ENCODE measurements at places on chromosomes 4 and X.

DNA sequence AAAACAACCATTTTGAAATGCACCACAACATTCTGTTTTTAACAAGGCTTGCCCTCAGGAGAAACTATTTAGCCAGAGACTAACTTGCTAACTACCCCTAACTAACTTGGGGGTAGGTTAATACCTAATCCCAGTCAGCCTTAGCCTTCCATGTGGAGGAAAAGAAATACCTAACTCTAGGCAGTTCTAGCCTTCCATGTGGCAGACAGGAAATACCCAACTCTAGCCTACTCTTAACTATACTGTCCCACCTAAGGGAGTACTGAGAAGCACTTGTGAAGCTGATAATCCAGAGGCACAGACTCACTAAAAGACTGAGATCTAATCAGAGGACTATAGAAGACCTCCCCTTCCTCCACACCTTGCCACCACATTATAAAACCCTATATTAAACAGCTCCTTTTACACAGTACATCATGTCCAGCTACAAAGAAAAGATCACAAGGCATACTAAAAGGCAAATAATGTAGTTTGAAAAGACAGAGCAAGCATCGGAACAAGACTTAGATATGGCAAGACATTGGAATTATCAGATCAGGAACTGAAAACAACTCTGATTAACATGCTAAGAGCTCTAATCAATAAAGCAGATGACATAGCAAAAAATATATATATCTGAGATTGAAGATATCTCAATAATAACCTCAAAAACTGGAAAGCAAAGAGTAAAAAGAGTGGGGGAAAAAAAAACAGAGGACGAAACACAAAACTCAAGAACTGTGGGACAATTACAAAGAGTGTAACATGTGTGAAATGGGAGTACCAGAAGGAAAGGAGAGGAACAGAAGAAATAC is 52.2 kb downstream of the FRYL start:
- no peak for DNase-seq

GRCh38 chr4:88204882-88205281 is 46.4 kb upstream of the ABCG2 start:
- no peak for DNase-seq

DNA sequence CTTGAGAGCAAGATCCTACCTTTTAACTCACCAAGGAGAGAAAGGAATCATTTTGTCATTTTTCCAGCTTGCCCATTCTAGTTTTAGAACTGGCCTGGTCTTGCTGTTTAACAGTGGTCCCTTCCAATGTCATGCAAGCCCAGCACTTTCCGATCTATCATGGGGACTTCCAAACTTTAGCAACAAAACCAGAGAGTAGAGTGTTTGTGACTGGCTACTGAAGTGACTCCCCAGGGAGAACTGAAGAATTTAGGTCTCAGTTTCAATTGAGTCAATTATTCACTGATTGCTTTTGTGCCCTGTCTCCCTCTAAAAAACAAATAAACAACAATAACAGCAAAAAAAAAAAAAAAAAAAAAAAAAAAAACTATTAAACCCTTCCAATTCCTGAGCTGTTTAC is 108.3 kb downstream of the LHFPL1 start:
- no peak for DNase-seq

DNA sequence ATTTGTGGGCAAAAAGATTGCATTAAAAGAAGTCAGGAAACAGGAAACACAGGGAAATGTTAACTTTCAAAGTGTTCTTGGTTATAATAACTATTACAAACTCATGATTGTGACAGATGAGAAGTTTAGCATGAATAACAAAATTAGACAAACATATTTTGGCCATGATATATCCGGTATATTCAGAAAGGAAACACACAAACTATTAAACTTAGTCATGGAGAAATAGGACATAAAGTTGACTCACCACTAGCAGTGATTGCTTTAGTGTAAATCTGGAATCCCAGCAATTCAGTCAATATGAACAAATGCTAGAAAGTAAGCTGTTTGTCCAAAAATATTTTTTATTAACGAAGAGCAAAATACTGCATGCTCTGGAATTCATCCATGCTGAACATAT is 1299.9 kb downstream of the C4orf33 start:
- DNase-seq: no peak

DNA sequence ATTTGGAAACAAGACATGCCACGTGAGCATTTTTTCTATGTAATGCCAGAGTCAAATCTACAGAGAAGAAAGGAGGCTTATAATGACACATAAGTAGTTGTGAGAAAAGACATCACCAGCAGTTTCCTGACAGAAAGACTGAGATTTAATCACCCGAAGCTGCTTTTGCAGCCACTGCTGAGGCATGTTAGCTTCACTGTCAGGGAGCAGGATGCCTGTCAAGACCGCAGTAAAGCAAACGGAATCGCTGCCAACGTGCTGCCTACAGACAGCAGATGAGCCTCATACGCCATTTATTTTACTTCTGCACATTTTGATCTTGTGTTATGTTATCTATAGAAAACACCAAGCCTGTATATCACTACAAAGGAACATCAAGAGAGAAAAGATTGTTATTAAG is 68.7 kb upstream of the NDST3 start:
- DNase-seq: no peak

GRCh38 chr4:9933956-9934355 is 87.3 kb downstream of the SLC2A9 start:
- no peak for DNase-seq

DNA sequence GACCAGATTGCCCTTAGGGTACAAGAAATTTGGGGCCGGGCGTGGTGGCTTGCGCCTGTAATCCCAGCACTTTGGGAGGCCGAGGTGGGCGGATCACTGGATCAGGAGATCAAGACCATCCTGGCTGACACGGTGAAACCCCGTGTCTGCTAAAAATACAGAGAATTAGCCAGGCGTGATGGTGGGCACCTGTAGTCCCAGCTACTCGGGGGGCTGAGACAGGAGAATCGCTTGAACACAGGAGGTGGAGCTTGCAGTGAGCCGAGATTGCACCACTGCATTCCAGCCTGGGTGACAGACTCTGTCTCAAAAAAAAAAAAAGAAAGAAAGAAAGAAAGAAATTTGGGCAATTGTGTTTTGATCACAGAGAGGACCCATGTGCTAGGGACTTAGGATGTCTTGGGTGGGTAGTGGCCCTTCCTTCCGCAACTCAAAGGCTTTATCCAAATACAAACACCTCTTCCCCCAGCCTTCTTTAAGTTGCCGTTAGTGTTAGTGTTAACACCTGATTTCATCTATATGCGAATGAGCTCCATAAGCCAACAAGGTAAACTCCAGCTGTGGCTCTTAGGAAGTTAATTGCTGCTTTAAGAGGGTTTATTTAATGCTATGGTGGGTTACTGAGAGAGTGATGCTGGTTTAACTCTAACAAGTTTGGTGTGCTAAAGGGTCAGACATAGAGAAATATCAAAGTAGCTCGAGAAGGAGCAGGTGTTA is 8.6 kb upstream of the CCDC110 start:
- no peak for DNase-seq

DNA sequence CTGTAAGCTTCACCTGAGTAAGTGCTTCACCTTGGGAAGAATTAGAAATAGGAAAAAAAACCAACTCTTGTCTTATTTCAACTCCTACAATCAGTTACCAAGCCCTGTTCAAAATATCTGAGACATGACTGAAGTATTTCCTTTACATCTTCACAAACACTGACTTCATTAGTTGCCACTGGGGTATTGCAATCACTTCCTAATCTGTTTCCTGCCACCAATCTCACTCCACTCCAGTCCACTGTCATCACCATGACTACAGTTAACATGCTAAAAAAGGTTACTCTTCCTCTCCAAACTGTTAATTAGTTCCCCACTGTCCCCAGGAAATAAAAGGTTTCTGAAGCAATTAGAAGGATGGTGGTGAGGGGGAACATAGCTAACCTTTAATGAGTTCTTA is 3.3 kb upstream of the SUPT20HL1 start:
- DNase-seq: no peak

DNA sequence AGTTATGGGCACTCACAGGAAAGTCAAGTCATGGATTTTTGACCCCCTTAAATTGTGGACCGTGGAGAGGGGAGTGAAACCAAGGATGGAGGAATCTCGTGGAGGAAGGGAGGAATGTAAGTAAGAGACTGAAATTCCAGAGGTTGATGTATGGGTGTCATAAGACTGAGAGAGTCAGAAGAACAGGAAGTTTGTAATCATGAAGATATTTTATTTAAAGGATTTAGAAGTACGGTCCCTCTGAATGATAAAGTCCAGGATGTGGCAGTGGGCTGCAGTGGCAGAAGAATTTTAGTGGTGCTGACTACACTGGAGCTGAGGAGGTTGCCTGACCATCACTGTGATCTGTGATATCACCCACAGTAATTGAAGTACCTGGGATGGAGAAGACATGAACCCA is 57.8 kb downstream of the DCLK2 start:
- DNase-seq: no peak

DNA sequence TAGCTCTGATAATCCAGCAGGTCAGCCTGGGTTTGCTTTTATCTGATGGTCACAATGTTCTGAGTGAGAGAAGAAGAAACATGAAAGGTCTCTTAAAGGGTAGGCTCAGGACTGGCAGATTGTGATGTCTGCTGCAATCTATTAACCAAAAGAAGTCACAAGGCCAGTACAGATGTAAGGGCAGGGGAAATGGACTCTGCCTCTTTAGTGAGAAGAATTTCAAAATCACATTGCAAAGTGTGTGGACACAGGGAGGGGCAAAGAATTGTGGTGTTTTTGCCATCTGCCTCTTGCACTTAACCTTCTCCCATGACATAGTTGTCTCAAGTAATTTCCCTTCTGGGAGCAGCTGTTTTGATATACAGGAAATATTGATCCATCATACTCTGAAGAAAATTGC is 40.9 kb downstream of the IL1RAPL1 start:
- DNase-seq: no peak

DNA sequence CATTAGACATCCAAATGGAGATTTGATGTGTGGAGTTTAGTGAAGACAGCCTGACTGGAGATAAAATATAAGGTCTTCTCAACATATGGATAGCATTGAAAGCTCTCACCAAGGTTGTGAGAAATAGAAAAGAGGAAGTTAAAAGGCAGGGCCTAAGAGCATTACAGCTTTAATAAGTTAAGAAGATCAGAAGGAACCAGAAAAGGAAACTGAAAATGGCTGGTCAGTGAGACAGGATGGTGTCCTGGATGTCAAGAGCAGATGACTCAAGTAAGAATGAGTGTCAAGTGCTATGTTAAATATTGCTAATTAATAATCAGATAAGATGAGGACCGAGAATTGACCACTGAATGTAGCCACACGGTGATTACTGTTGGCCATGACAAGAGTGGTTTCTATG is 642.9 kb downstream of the STPG2 start:
- DNase-seq: no peak

DNA sequence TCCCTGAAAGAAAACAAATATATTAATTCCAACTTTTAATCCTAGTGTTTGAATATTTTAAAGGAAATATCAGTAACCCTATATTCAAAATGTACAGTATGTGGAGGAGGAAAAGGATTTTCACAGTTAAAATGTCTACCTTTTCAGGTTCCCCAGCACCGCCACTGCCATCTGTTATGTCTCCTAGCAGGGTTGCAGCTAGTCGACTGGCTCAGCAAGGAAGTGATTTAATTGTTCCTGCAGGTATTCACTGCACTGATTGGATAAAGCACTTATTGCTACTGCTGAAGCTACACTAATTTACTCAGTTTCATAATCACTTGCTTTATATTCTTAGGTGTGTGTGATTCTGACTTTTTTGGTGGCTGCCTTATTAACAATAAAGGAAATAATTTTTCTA is 65.5 kb upstream of the FHDC1 start:
- DNase-seq: no peak

DNA sequence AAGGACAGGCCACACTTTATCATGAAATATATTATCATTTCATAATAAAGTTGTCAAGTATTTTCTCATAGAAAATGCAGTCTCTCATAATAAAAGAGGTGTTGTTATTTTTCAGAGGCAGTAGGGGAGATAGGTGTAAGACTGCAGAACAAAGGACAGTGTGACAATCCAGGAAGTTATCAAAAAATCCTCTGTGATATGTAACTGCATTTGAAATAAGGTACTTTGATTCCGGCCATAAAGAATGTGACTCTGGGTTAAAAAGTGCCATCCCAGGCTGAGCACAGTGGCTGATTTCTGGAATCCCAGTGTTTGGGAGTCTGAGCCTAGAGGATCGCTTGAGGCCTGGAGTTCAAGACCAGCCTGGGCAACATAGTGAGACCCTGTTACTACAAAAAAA is 37.6 kb upstream of the TMPRSS11B start:
- no peak for DNase-seq

DNA sequence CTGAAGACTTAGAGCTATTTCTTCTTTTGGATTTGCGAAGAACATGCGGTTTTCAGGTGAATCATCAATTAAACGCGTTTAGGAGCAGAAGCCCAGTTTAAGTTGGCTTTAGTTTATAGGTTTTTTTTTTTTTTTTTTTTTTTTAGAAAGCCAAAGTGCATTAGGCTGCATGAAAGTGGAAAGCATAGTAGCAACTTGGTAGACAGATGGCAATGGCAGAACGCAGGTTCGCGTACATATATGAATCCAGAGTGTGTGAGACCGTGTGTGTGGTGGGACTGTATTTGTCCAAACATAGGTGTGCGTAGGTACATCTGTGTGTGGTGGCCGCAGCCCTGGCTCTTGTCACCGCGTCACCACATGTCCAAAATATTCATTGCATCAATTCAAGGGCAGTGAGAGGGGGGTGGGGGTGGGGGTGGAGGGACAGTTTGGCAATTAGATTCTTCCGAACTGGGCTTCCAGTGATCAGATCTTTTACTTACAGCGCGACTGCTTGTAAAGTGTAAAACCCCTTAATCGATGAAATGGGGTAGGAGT is 901 bp downstream of the JADE1 start:
- peak; percentile 67 for DNase-seq

- DNase-seq: no peak
Measured at GRCh38 chrX:10634392-10635161, 14.2 kb upstream of the MID1 start.

DNA sequence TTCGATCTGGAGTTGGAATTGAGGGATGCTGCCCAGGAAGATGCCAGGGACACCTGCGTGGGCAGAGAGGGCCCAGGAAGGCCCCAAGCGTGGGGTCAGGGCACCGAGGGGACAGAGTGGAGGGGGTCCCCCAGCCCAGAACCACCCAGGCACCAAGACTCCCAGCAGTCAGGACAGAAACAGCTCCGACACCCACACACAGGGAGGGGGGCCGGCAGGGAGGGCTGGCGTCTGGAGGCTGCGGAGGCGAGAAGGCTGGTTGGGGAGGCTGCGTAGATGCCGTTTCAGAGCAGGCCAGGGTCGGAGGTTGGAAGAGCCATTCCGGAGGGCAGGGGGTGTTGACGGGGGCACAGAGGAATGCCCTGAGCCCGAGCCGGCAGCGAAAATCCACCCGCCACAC is 23.6 kb downstream of the ATP5ME start:
- DNase-seq: no peak

All from thymus (tissue), 14 donors.